CD14-positive monocyte (primary cell): ENCODE measurements at places on chromosomes 12 and 14. TPM values are rescaled to one million over a fixed set of nuclear protein-coding genes. Genes with fewer than 3 reads are reported as not detected.

GRCh38 chr14:88032373-88032772 is 27.4 kb downstream of the GPR65 start:
- peak; percentile 40 for DNase-seq

TAS2R42 gene
- not detected for polyA plus RNA-seq

- peak; percentile 37 for DNase-seq
These were observed 2.3 kb downstream of the OTUB2 start for GRCh38 chr14:94028450-94028826.

- DNase-seq, result peak; percentile 23
These were observed 78.7 kb downstream of the HELB start for GRCh38 chr12:66380769-66381535.

SERPINA9 gene
- polyA plus RNA-seq, result not detected

STX2 gene
- polyA plus RNA-seq, result 8.1 and 32.9 TPM in 2 replicates

PRPH gene
- polyA plus RNA-seq, result not detected

AQP6 gene
- 0.04 TPM in 1 of 2 replicates, not detected in the other for polyA plus RNA-seq

DNA sequence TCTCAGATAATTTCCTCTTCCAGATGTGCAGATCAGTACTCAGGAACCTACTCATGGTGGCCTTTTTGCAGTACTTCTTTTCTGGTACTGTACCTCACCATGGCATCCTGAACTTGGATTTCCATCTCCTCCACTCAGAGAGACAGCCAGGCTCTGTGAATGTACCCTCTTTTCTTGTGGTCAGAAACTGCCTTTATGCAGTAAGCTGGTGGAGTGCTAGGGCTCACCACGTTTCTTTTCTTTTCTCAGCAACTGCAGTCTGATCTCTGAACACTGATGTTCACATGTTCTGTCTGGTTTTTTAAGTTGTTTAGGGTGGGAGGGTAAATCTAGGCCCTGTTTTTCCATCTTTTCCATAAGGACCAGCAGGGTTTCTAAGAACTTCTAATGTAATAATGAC is 99.8 kb upstream of the NRXN3 start:
- no peak for DNase-seq

KRT72 gene
- not detected for polyA plus RNA-seq

- DNase-seq, result peak; percentile 62
These were observed 17.8 kb downstream of the POMT2 start for GRCh38 chr14:77302926-77303325.

CPNE6 gene
- not detected for polyA plus RNA-seq

- no peak for DNase-seq
These were observed 11.4 kb downstream of the AGAP2 start for GRCh38 chr12:57726884-57727757.

- DNase-seq, result peak; percentile 93
These were observed 15.3 kb downstream of the TAOK3 start for GRCh38 chr12:118357257-118358007.

TEX22 gene
- 0.52 TPM for polyA plus RNA-seq

GRCh38 chr14:100323121-100323941 is at the start of gene SLC25A47:
Gene SLC25A47, plus strand, starts transcription at chr14:100323339. Its CDS starts 76 bp downstream, at chr14:100323415.
- no peak for DNase-seq

GRCh38 chr14:100268591-100269207 is 29.8 kb downstream of the YY1 start:
- no peak for DNase-seq

- no peak for DNase-seq
These were observed 22.6 kb downstream of the CHGA start for GRCh38 chr14:92945544-92945943.

DNA sequence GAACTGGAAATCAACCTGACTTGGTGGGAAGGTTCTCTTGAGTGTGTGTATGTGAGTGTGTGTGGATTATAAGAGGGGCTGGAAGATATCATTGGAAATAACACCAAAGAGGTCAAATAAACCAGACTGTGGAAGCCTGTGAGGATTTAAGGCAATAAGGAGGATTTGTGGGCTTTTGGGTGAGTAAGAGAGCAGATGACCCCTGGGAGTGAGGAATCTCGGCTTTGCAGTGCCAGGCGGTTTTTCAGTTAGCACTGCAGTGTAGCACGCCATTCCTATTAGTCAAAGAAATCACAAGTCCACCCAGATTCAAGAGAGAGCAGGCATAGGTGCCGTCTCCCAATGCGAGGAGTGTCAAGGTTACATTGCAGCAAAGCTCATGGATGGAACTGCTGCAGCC is 63.3 kb downstream of the CALM1 start:
- DNase-seq, result no peak
